ENCODE measurements at places on chromosomes 2 and 18.

- DNase-seq = no peak
Observed at GRCh38 chr2:219620546-219620945, 6.9 kb upstream of the SLC4A3 start.

DNA sequence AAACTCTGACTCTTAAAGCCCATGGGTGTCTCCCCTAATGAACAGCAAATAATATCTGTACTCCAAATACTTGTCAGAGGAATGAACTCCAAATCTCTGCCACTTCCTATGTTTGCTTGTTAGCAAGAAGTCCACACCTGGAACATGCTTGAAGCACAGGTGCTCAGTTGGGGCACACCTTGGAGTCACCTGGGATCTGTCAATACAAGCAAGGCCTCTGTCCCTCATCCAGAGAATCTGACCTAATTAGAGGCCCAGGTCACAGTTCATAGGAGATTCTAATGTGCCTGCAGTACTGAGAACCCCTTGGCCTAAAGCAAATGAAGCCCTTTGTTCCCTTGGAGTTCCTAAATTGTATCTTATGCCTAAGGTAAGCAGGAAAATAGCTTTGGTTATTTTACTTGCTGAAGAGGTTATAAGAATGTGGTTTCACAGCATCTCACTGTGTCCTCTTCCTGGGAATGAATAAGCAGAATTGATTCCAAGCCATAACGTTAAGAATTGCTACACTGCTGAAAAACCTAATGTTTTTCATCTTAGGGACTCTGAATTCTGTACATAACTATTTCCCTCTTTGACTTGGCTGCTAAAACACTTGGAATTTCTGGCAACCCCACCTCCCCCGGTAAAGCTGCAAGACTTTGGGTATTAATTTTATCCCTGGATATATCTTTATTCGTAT lies 113.4 kb downstream of the PIEZO2 start:
- DNase-seq = no peak

GRCh38 chr2:213537579-213537978 lies 253.3 kb downstream of the SPAG16 start:
- no peak for DNase-seq

DNA sequence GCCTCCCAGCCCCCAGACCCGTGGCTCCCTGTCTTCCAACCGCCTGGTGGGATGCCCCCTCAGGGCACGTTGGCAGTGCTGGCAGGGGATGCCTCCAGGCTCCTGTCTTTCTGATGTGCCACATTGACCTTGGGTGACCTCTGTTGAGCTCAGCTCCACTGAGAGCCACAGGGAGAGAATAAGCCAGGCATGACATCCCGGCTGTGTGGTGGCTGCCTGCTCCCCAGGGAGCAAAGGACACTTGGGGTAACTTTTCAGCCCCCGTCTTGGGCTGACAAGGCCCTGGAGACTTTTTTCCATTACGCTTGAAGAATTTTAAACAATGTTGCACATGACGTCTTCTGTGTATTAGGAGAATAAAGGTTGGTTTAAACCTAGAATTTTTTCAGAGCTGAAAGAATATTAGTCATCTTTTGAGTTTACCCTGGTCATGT lies 246.0 kb downstream of the TSN start:
- no peak for DNase-seq

- DNase-seq = no peak
Observed at GRCh38 chr2:128433911-128434550, 115.4 kb upstream of the HS6ST1 start.

DNA sequence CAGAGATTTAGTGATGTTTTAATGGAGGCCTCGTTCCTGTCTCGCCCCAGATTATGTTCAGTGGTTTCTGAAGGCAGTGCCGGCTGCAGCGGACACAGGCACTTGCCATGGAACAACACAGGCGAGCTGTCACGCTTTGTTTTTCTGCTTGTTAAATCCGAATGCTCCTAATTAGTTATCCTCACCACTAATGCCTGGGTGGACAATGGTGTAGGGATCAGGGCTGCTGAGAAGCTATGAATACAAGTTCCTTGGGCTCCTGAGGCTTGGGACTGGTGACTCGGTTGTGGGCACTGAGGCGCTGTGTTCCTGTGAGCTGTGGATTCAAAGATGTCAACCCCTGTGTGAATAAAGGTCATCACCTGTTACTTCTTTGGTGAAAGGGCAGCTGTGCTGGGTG lies 123.5 kb downstream of the PLEKHM3 start:
- no peak for DNase-seq

DNA sequence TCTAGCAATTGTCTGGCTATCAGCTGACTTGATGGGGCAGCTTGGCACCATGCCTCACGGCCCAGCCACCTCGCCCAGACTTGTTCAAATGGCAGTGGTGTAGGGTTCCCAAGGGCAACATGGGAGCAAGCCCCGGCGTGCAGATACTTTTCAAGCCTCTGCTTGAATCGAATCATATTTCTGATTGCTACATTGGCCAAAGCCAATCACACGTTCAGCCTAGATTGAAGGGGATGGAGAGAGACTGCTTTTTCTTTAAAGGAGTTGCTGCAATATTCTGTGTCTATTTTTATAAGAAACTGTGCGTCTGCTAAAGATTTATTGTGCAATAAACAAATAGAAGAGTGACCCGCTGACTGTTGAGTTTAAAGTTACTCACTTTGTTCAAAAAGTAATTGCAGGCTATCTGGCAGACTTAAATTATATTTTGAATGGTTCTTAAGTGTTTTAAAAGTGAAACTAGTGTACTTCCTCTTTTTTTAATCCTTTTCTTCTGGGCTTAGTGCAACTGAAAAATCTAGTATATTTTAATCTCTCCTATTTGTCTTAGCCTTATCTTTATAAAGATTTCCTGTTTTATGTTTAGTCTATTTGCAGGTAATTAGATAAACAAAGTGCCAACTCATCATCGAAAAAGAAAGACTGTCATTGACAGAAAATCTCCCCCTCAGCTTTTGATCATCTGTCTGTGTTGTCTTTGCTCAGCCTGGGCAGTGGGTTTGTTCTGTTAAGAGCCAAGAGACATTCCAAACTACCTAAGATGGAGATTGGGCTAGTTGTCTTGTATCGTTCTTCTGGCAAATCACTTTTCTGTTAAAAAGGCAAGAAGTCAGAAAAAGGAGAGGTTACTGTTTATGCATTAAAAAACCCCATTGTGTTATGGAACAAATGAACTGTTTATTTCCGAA lies 156.1 kb downstream of the TPGS2 start:
- no peak for DNase-seq

DNA sequence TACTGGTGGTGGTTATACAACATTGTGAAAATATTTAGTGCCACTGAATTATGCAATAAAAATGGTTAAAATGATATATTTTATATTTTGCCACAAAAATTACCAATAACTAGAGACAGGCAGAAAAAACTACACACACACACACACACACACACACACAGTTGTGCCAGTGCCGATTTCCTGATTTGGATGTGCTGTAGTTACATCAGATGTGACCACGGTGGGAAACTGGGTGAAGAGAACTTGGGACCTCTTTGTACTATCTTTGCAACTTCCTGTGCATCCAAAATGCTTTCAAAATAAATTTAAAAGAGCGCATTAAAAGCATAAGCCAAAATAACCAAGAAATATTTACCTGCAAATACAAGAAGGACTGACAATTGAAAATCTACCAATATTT lies 61.6 kb upstream of the CCBE1 start:
- DNase-seq = no peak

GRCh38 chr2:20235655-20236305 lies 10.8 kb upstream of the SDC1 start:
- no peak for DNase-seq

GRCh38 chr2:239574434-239575156 lies 173.8 kb upstream of the HDAC4 start:
- DNase-seq = no peak

GRCh38 chr18:69980982-69981804 lies 33.5 kb upstream of the CD226 start:
- DNase-seq = no peak

DNA sequence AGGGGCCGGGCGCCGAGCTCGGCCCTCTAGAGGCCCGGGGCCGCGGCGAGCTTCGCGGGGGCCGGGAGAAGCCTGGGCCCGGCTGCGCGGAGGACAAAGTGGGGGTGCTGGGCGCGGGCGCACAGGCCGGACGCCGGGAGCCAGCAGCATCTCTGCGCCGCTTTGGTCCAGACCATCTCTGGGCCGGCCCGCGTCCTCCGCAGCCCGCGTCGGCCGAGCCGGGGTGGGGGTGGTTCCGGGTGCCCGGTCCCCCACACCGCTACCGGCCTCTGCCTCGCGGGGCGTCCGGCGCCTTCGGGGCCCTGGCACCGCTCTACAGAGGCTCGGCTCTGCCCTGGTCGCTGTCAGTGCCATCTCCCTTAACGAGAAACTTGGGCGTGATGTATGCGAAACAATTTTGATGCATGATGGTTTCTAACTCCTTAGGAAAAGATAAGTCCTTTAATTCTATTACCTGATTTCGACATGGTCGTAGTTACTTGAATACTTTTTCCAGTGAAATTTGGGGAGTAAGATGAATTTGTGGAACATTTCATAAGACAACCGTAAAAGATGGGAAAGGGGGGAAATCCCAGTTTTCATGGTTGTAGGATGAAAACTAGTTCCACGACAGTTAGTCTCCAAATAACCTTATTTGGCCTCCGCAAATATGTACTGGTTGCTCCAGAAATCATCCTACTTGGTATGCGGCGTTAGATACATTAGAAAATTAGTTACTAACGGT lies 562 bp downstream of the TWSG1 start:
- peak; percentile 4 for DNase-seq

All from T-helper 22 cell (primary cell).